ENCODE measurements at places on chromosomes 5 and 9. TPM values are rescaled to one million over a fixed set of nuclear protein-coding genes. Genes with fewer than 3 reads are reported as not detected.

DNA sequence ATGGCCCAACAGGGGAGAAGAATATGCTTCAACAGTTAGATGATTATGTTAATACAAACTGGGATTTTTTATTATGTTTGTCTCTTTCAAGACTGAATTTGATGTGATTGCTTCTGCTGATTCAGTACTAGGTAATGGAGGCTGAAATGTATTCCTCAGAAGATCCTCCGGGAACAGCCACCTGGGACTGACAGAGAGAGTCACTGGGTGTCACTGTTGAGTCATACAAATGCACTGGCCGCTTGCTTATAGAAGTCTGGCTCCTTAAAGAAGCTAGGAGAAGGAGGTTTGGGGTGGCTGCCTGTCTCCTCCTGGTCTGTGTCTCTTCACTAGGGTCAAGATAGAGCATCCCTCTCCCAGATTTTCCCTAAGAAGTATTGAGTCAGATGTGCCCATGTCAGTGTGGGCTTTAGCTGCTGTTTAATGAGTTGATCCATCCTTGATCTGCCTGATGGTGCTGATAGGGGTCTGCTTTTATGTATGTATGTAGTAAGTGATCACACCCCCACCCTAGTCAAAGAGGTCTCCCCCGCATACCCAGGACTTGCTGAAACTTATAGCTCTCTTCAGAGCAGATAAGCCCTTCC lies 773.4 kb downstream of the BRINP1 start:
- no peak for DNase-seq

GRCh38 chr9:14311171-14311949 lies 2.6 kb downstream of the NFIB start:
- no peak for DNase-seq

DNA sequence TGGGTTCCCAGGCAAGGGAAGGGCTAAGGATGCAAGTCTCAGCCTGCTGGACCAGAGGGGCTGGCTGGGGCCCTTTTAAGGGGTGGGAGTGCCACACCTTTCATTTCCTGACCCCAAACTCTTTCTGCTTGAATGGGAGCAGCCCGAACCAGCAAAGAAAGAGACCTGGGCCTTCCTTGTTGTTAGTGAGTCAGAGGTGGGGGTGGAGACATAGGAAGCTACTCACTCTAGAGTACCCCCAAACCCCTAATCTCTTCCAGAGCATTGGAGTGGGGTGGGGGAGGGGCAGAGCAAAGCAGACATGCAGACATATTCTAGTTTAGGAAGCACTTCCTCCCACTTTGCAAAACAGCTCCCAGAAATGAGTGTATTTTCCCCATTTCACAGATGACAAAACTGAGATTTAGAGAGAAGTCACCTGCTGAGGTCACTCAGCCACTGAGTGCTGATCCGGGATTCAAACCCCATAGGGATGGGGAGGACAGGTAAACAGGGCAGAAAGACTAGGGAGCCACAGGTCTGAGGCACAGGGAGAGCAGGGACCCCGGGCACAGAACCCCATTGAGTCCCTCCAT lies 6.0 kb upstream of the AQP3 start:
- peak; percentile 67 for DNase-seq

DNA sequence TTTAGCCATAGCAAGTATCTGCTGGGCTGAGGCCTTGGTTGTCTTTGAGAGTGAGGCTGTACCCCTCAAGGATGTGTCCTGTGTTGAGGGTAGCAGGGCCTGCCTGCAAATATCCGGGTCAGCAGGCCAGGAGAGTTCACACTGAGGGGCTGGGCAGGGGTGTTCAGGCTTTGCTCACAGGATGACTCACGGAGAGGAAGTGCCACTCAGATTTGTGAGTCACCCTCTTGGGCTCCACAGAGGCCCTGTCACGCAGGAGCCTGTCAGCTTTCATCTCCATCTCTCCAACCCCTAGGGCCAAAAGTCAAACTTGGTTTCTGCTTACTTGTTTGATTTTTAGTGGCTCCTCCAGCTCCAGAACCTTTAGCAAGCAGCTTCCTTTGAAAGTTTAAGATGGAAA lies 211.5 kb downstream of the SEC61B start:
- peak; percentile 65 for DNase-seq

DNA sequence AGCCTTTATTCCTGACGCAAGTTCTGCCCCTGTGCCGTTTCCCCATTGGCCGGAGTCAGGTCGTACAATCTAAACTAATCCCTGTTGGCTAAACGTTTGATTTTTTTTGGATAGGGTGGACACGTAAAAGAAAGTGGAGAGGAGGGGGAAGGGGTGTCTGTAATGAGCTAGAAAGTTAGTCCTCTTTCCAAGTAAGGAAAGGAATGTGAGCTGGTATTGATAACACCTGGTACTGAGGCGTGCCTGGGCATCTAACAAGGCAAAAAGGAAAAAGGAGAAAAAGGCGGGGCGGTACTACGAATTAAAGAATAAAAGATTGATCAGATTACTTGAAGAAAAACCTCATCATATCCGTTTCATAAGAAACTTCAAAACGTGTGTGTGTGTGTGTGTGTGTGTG lies 665.2 kb downstream of the ANXA1 start:
- no peak for DNase-seq

- DNase-seq: no peak
Measured at GRCh38 chr5:102545175-102545574, 46.4 kb upstream of the SLCO6A1 start.

- no peak for DNase-seq
Measured at GRCh38 chr5:65121880-65122436, 353.2 kb downstream of the CWC27 start.

GRCh38 chr5:55467862-55468551 lies 66.8 kb downstream of the PLPP1 start:
- DNase-seq: no peak

- DNase-seq: peak; percentile 12
Measured at GRCh38 chr9:95171001-95171400, 146.5 kb downstream of the FANCC start.

DNA sequence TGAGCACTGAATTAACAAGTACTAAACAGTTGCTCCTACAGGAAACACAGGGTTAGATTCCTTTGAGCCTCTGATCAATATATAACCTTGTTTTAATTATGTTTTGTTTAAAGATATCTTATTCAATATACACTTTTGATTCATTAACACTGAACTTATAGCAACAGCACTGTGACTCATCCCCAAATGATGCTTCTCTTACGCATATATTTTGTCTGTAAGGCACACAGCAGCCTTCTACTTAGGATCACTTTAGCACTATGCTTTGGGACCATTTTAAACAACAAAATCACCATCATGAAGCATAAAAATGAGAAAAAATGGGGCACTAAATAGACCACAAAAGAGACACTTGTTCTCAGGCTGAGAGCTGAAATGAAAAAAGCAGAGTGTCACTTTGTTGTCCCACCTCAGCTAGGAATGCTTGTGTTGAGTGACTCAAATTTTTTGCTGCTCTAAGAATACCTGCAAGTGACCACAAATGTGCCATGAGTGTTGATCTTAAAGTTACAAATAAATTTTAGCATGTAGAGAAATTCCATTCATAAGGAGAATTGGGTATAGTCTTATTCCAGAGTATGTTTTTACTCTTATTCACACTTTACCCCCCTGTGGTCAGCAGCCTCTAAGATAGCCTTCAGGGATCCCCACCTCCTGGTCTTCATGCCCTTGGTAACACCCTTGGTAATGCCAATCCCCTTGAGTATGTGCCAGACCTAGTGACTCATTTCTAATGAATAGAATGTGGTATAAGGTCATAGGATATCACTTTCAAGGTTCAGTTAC lies 252.7 kb upstream of the IL12B start:
- no peak for DNase-seq

- DNase-seq: peak; percentile 10
Measured at GRCh38 chr5:165029099-165029870, 1523.9 kb downstream of the MAT2B start.

GRCh38 chr5:167916261-167916691 lies 375.2 kb upstream of the WWC1 start:
- no peak for DNase-seq

DNA sequence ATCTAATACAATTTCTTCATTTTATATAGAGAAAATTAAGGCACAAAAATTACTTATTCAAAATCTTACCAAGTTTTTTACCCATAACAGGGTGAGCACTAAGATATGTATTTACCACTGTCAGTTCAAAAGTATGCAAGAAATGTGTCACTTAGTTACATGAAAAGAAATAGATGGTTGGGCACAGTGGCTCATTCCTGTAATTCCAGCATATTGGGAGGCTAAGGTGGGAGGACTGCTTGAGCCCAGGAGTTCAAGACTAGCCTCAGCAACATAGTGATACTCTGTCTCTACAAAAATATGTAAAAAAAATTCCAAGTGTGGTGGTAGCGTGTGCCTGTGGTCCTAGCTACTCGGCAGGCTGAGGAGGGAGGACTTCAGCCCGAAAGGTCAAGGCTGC lies 19.4 kb downstream of the YIPF5 start:
- DNase-seq: no peak

DNA sequence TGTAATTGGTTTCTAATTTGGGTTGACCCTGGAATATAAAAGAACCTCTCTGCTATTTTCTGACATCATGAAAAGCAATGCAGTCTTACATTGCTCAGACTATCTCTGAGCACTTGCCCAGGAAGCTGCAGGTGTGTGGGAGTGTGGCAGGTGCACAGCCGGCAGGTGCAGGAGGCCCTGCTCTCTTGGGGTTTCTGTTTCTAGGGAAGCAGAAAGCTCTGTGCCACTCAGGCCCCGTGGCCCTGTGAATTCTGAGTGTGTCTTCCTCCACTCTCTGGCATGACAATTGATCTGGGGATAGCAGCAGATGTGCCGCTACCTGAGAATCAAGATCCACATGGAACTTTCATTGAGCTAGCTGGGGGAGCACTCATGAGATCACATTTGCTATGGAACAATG lies 45.7 kb upstream of the IRX2 start:
- DNase-seq: no peak

DNA sequence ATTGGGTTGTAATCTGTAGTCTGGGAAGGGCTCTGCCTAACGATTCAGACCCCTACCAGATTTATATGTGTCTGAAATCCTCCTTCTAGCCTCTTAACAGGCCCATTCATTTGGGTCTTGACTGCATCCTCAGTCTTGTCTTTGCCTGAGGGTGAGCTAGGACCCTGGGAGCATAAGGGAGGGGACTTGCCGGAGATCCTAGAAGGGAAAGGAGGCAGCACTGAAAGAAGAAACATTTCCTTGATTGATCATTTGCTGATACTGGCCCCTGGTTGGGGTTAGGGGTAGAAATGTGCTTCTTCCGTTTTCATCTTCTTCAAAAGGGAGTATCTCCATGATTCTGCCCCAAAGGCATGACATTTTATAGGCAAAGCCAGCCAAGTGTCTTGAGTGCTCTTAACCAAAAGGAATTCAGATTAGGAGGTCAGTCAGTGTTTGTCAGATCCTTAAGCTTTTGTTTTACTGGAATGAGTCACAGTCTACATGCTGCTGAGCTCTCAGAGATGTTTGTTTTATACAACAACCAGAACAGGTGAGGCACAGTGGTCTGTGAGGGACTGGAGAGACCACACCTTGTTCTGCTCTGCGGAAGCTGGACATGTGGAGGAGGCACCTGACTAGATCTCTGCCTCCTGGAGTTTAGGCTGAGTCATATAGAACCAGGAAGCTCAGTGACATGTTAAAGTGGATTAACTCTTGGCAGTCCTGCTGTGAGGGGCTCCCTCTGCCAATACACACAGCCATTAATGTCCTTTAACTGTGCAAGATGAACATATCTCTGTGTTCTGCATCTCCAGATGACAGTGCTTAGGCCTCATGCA lies 37.7 kb downstream of the PCDHAC2 start:
- no peak for DNase-seq

GRCh38 chr9:14193328-14193990 lies 120.5 kb downstream of the NFIB start:
- no peak for DNase-seq

DNA sequence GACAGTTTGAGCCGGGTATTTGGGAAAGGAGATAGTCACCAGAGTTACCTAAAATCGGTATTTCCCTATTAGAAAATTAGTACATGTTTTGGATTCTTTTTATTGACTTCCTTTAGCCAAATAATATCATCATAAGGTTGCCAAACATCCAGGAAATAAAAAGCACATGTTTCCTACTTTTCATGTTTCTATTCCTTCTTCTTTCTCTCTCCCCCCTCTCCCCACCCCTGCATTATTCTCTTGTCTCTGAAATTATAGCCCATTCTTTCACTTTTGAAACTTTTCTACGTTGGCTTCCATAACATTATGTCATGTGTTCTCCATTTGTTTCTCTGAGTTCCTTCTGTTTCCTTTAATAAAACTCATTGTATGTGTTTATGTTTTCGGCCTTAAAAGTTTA lies 161.9 kb downstream of the ALDH1A1 start:
- DNase-seq: no peak

DNA sequence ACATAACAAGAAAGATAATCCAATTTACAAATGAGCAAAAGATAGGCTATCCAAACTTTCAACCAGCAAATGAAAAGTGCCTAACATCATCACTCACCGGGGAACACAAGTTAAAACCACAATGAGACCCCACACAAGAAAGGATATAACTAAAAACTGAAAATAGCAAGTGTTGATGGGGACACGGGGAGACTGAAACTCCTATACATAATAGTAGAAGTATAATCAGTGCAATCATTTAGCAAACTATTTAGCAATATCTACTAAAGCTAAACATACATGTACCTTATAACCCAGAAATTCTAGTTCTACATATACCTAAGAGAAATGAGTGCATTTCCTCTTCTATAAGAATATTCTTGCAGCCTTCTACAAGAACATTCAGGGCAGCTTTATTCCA lies 72.5 kb downstream of the RICTOR start:
- no peak for DNase-seq

- no peak for DNase-seq
Measured at GRCh38 chr9:136249877-136250559, 4.4 kb upstream of the QSOX2 start.

GRCh38 chr5:86546582-86546981 lies 71.2 kb upstream of the COX7C start:
- no peak for DNase-seq

GRCh38 chr5:40474250-40474649 lies 205.5 kb upstream of the PTGER4 start:
- no peak for DNase-seq

DNA sequence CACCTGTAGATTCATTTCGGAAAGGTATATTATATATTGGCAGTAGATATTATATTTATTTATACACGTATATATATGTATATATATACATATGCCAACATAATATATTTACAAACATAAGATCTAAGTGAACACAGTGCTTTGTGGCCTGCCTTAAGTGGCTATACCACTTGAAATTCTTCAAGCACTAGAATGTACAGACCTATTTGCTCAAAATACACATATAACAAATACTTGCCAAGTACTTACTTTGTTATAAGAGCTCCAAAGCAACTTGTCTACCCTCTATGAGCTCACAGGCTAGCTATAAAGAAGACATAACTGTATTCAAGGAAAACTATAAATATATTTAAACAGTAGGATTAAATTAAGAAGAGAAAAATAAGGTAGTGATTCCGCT lies 33.6 kb upstream of the SLC36A1 start:
- no peak for DNase-seq

DNA sequence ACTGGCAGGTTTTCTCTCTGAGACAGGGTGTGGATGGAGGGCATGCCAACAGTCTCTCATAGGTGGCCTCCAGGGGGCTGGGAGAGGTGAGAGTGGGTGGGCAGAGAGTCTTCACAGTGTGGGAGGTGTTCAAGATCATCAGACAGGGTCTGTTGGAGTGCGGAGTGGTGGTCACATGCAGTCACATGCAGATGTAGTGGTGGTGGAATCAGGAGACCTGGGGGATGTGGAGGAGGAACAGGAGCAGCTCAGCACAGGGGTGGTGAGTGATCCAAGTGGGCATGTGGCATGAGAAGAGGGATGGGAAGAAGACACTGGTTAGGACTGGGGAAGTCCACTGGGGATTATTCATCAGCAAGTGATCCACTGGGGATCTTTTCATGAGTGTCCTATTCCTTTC lies 5.8 kb downstream of the GM2A start:
- DNase-seq: no peak

The CER1 gene
- total RNA-seq: not detected

The SH3TC2 gene
- not detected for total RNA-seq

The TMEM232 gene
- total RNA-seq: 0.31 TPM

All from activated naive CD4-positive, alpha-beta T cell treated with anti-CD3 and anti-CD28 coated beads for 36 hours (primary cell).